ENCODE measurements at places on chromosomes 2 and 18. TPM values are rescaled to one million over a fixed set of nuclear protein-coding genes. Genes with fewer than 3 reads are reported as not detected.

- H3K27ac ChIP-seq = no peak overlapping the region
- H3K4me3 ChIP-seq = no peak overlapping the region
- no peaks in the 10 kb centered on the region for H3K4me1 ChIP-seq
- no peaks in the 10 kb centered on the region for H3K27me3 ChIP-seq
- H3K36me3 ChIP-seq = no peaks in the 10 kb centered on the region
Observed at GRCh38 chr18:40473221-40474029, 1481.6 kb upstream of the PIK3C3 start.

- no peaks in the 10 kb centered on the region for H3K36me3 ChIP-seq
- H3K27me3 ChIP-seq = no peaks in the 10 kb centered on the region
- no peak for DNase-seq
- H3K4me3 ChIP-seq = no peak overlapping the region
- peaks cover 31% of the 10 kb centered on the region for H3K4me1 ChIP-seq
Observed at GRCh38 chr2:217510771-217511291, 492.0 kb downstream of the TNS1 start.

- H3K27ac ChIP-seq = peak overlapping the region; percentile 85
- H3K4me3 ChIP-seq = no peak overlapping the region
- no peak for DNase-seq
- peaks cover 9% of the 10 kb centered on the region for H3K36me3 ChIP-seq
- H3K4me1 ChIP-seq = peaks cover 74% of the 10 kb centered on the region
Observed at GRCh38 chr2:174605687-174606086, 8.1 kb upstream of the WIPF1 start.

- no peaks in the 10 kb centered on the region for H3K27me3 ChIP-seq
- peaks cover 8% of the 10 kb centered on the region for H3K4me1 ChIP-seq
Observed at GRCh38 chr18:7207366-7207915, 23.4 kb upstream of the LRRC30 start.

DNA sequence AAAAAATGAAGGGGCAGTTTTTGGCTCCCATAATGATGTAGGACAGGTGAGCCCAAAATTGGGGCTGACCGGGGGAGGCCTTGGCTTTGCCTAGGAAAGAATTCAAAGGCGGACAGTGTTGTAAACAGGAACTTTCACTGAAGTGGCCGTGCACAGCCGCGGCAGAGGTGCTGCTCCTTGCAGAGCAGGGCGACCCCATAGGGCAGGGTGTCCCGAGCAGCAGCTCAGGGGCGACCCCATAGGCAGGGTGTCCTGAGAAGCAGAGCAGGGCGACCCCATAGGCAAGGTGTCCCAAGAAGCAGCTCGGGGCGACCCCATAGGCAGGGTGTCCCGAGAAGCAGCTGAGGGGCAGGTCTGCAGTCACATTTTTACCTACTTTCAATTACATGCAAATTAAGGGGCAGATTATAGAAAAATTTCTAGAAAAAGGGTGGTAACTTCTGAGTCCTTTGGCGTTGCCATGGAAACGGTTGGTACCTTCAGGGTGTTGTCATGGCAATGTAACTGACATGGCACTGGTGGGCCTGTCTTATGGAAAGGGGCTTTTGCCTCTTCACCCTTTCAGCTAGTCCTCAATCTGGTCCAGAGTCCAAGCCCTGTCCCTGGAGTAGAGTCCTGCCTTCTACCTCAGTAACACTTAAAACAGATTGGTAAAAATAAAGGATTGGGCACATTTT, 134.5 kb downstream of the FBXO15 start:
- no peak for DNase-seq
- no peaks in the 10 kb centered on the region for H3K36me3 ChIP-seq
- H3K4me3 ChIP-seq = no peak overlapping the region
- H3K27ac ChIP-seq = peak overlapping the region; percentile 42
- H3K27me3 ChIP-seq = no peaks in the 10 kb centered on the region
- no peaks in the 10 kb centered on the region for H3K4me1 ChIP-seq

DNA sequence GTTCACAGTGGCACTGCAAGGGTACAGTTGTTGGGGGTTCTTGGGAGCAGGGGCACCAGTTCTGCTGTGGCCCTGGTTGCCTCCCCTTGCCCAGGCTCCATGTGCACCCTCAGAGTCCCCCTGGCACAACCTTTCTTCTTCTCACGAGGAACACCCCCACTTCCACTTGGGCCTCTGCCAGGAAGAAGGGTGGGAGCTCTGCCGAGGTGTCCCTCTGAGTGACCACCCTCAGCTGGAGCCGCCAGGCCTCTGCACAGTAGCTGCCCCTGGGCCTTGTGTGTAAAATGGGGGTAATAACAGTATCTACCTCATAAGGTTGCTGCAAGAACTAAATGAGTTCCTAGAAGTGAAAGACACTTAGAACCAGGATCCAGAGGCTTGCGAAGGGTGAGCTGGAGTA, 8.4 kb downstream of the TPRKB start:
- no peak overlapping the region for H3K4me3 ChIP-seq
- H3K36me3 ChIP-seq = peaks cover 64% of the 10 kb centered on the region
- DNase-seq = peak; percentile 56
- H3K27ac ChIP-seq = no peak overlapping the region
- H3K4me1 ChIP-seq = no peaks in the 10 kb centered on the region

DNA sequence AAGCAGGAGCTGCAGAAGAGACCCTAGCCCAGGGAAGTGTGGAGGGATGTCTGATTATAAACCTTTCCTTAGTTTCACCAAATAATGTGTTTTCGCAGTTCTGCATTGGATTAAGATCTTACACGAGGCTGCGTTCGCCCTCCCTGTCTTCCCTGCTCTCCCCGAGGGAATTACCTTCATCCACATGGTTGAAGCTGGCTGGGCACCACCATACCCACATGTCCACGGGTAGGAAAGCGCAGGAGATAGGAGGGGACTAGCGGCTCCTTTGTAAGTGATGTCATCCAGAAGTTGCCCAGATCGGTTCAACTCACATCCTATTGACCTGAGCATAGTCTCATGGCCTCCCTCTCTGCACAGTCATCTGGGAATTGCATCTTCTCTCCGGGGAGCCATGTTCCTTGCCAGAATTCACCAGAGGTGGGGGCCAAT, 1.1 kb downstream of the TTL start:
- no peak for DNase-seq
- H3K36me3 ChIP-seq = no peaks in the 10 kb centered on the region
- H3K27me3 ChIP-seq = no peaks in the 10 kb centered on the region
- H3K4me3 ChIP-seq = peak overlapping the region; percentile 85
- H3K27ac ChIP-seq = peak overlapping the region; percentile 86

GRCh38 chr18:53056064-53056463, 716.1 kb downstream of the DCC start:
- H3K4me3 ChIP-seq = no peak overlapping the region
- no peaks in the 10 kb centered on the region for H3K36me3 ChIP-seq
- DNase-seq = no peak
- no peaks in the 10 kb centered on the region for H3K27me3 ChIP-seq

- H3K4me1 ChIP-seq = no peaks in the 10 kb centered on the region
- DNase-seq = no peak
- no peaks in the 10 kb centered on the region for H3K36me3 ChIP-seq
- no peak overlapping the region for H3K4me3 ChIP-seq
- no peaks in the 10 kb centered on the region for H3K27me3 ChIP-seq
Observed at GRCh38 chr2:217108575-217109027, 248.7 kb upstream of the TNP1 start.

DNA sequence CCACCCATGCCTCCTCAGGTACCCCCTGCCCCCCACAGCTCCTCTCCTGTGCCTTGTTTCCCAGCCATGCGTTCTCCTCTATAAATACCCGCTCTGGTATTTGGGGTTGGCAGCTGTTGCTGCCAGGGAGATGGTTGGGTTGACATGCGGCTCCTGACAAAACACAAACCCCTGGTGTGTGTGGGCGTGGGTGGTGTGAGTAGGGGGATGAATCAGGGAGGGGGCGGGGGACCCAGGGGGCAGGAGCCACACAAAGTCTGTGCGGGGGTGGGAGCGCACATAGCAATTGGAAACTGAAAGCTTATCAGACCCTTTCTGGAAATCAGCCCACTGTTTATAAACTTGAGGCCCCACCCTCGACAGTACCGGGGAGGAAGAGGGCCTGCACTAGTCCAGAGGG, 803 bp upstream of the DES start:
- peaks cover 53% of the 10 kb centered on the region for H3K27me3 ChIP-seq
- no peaks in the 10 kb centered on the region for H3K36me3 ChIP-seq
- H3K4me1 ChIP-seq = no peaks in the 10 kb centered on the region
- H3K4me3 ChIP-seq = no peak overlapping the region
- H3K27ac ChIP-seq = no peak overlapping the region

- no peak for DNase-seq
- no peak overlapping the region for H3K27ac ChIP-seq
- no peaks in the 10 kb centered on the region for H3K36me3 ChIP-seq
- no peak overlapping the region for H3K4me3 ChIP-seq
- H3K4me1 ChIP-seq = peaks cover 54% of the 10 kb centered on the region
Observed at GRCh38 chr2:55611997-55612396, 5.4 kb downstream of the PPP4R3B start.

Gene LYPD6B
- 2.2 TPM for total RNA-seq

Gene BCL2L11
- total RNA-seq = 95.2 TPM

Gene TUBA4A
- 66.3 TPM for total RNA-seq

Gene CHRND
- not detected for total RNA-seq

All from spleen (tissue), 13 donors.